ENCODE measurements at places on chromosomes 1 and 21.

DNA sequence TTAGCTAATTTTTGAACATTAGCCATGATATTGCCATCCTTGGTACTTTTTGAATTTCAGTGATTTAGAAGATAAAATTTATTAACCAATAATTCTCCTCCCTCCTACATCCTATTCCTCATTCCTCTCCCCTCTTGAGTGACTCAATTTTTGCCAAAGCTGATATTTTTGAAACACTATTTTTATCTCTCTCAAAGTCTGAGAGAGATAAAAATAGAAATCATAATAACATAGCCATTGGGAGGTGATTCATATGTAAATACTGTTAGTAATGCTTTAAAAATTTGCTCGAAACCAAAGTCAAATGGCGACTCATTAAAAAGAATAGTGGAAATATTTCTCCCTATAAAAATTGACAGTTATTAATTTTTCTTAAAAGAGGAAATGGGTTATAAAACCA, 97.4 kb downstream of the PATJ start:
- DNase-seq, result peak; percentile 54

DNA sequence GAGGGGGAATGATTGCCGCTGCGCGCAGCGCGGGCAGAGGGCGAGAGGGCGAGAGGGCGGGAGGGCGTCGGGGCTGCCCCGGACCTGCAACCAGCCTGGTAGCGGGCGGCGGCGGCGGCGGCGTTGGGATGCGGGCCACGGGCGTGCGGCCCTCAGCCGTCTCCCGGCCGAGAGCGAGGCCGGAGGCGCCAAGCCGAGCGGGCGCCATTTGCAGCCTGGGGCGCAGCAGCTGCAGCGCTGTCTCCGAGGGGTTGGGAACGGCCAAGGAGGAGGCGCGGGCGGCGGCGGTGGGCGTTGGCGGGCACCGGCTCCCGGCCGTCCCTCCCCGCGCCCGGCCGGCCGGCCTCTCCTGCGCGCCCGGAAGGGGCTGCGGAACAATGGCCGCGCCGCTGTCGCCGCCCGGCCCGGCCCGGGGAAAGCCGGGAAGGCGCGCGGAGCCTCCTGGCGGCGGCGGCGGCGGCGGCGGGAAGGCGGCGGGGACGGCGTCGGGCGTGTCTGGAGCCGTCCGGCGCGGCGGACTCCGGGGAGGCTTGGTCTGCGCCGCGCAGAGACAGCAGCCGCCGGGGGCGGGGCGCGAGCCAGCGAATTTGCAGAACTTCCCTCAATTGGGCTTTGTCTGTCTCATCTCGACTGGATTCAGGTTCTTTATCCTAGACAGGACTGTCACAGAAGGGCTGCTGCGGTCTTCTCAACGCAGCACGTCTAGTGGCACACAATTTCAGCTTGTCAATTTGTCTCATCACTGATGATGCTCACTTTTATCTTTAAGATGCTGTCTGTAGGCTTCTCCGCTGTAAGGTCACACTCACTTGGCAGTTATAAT, 35.7 kb downstream of the ZBTB8B start:
- peak; percentile 40 for DNase-seq

DNA sequence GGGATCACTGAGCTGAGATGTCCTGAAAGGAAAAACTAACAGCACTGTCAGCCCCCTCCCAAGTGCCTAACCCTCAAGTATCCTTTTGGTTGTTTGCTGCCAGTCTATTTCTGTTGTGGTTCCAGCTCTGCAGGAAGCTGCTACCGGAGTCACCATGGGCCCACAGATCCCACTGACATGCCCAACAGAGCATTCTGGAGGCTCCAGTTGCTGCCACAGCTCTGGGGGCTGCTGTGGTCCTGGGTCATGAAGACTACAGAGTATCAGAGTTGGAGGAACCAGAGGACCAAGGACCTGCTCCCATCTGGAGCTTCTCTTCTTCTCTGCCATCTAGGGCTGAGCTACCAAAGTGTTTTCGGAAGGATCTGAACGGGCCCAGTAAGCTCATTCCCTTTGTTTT, 910 bp downstream of the LCE3A start:
- DNase-seq, result no peak

DNA sequence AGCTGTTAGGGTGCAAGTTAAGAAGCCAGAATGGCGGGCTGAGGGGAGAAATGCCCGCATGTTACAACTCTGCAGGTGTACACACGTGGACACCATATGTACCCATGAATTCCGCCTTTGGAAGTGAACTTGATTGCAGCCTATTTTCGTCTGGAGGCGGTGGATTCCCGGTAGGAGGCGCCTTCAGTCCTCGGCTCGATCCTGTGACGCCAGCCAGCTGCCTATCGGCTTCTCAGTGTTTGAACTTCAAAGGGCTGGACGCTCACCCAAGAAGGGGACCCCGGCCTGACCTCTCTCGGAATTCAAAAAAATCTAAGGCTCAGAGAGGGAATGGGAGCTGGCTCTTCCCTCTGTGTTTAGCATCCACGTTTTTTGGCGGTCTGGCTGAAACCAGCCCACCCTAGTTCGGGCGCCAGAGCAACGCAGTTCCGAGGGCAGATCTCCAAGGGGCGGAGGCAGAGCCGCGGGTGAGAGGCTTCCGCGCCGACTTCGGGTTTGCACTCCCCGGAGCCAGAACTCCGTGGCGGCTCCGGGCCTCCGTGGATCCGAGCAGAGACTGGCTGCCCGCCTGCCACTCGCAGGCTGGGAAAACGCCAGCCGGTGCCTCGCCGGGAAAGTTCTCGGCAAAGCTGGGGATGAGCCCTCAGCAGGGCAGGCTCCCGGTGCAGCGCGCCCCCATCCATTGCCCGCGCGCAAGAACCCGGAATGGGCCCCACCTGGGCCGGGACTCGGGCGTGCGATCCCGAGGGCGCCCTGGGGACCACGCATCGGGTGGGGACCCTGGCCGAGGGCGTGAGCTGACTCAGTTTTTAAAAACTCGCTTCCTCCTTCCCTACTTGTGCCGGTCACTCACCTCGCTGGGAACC, 996 bp upstream of the TMEM51 start:
- DNase-seq, result peak; percentile 93

DNA sequence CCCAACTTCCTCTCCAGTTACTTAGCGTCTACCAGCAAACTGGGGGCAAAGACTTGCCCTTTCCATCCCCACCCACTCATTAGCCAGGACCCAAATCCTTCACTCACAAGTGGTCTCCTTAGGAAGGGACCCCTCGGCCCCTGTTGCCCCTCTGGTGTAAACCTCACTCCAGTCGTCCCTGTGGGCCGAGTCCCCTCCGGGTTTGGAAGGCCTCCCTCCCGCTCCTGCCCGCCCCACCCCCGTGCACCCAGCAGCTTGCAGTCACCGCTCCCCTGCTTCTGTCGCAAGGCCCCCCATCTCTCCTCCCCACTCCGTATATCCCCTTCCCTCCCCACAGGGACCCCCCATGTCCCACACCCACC, 1.2 kb downstream of the EFHD2 start:
- DNase-seq, result no peak

DNA sequence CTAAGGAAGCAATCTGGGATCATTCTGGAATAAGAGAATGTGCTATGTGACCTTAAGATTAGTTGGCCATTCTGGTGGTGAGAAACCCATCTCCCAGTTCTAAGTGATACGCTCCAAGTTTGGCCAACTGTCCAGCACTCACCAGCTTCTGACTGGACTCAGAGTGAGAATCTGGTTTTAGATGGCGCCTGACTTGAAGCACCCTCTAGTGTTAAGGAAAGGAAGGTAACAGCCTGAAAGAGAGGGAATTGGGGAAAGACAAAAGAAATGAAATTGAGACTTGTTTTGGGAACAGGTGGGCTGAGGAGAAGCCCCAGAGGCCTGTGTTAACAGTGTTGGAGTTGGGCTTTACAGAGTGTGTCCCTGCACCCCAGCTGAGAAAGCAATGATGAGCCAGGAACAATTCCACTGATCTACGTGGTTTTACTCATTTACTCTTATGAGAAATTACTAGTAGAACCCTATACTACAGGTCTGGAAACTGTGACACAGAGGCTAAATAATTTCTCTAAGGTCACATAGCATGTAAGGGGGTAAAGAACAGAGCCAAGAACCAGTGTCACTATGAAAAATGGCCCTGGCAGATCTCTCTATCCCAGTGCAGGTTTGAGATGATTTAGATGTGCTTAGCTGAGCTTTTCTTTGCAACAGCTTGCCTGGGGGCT, 9.3 kb upstream of the FCAMR start:
- DNase-seq, result peak; percentile 7

- DNase-seq, result no peak
Measured at GRCh38 chr1:20706841-20707240, 11.0 kb downstream of the KIF17 start.

- DNase-seq, result peak; percentile 97
Measured at GRCh38 chr1:212595787-212596714, 12.5 kb upstream of the ATF3 start.

GRCh38 chr1:89890085-89890752, 69.4 kb downstream of the LRRC8D start:
- peak; percentile 65 for DNase-seq

DNA sequence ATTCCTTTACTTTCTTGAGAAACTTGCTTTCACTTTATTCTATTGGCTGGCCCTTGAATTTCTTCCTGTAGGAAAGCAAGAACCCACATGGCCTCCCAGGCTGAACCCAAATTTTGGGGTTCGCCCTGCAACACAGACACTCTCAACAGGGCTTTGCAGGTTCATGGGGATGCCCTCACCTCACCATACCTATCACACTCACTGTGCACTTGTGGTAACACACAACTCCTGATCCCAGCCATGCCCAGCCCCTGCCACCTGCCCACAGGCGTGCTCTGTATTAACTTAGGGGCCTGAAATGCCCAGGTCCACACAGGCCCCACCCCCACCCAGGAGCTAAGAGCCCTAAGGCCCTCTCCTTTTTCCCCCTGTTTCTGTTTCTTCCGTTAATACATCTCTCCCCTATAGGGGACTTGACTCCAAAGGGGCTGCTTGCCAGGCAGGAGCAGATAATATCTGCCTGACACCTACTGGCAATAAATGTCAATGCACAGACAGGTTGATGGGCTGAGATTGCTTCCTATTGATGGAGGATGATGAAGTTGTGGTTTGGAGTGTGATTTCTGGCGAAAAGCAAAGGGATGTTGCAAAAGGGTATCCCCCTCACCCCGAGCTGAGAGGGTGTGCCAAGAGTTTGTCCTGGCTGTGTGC, 171.5 kb downstream of the AJAP1 start:
- DNase-seq, result no peak

GRCh38 chr1:14849038-14849437, 250.6 kb downstream of the KAZN start:
- no peak for DNase-seq

DNA sequence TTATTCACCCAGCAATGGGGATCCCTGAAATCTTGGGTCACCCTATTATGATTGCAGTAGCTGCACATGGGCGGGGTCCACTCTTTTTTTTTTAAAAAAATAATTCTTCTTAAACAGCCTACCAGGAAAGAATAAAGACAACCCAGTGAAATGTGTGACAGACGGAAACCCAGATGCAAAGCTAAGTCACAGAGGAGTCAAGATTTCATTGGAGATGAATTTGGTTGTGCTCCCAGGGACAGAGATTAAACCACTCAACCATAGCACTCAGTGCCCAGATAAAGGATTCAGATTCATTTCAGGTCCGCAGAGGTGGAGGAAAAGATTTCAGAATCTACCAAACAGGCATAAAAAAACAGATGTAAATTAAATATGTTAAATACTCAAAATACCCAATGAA, 583.5 kb upstream of the ZP4 start:
- no peak for DNase-seq

DNA sequence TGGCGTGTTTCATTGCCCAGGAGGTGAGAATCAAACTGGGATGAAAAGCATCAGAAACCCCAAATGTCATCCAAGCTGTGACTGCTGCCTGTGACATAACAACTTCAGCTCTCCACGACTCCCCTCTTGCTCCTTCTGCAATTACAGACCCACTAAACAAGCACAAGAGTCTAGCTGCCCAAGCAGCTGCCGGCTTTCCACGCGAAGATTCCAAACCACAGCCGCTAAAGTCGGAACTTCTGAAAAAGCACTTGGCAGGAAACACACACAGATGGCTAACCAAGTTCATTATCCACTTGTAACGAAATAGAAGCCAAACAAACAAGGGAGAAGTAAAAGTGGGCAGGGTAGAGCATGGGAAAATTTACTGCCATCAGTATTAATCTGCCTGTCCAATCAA, 198.1 kb downstream of the SLC35F3 start:
- no peak for DNase-seq

DNA sequence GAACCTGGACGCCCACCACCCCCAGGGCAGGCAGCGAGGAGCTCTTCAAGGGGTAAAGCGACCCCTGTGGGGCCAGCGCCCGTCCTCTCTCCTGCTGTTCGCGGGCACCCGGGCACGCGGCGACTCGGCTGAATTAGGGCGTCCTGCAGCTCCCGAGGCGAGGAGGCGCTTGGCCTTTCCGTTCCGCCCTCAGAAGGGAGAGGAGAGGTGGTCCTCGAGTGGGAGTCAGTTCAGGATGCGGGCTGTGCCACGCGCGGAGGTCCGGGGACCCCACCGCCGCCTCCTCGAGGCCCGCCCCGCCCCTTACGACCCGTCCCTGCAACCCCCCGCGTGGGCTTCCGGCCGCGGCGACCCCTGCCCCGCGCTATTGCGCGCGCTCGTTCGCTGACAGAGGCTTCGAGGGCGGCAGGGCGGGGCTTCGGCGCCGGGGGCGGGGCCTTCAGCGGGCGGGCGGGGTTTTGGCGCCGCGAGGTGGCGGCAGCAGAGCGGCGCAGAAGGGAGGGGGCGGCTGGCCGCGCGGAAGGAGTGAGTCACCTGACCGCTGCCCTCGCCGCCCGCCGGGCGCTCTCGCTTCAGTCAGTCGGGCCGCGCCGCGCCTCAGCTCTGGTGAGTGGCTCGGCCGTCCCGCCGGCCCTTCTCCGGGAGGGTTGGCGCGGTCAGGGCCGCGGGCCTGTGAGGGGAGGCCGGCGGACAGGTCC, at the start of gene BACH1:
BACH1 (plus strand) TSS at position 575 of the 698 bp plus-strand sequence. CDS start 22,359 bp downstream, outside the sequence.
- DNase-seq, result peak; percentile 93

DNA sequence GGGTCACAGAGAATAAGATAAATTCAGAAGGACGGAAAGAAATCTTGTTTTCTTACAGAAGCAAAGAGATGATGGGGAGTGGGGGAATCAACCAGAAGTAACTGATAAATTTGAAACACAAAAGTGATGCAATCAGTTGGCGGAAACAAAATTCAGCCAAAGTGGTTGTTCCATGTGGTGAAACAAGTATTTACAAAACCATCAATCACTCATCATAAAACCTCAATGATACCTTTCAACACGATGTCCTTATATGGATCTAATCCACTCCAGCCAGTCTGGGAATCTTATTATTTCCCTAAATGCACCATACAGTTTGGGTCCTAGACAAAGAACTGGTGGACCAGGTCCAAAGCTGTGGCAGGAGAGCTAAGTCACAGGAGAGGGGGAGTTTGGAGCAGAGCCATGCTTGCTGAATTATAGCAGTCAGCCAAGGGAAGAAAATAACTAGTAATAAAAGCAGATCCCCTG, 303.8 kb upstream of the LRRC7 start:
- no peak for DNase-seq

Data from lung microvascular endothelial cell (primary cell).